NCI-H1105 (cell line): ENCODE measurements at places on chromosomes 3 and 15.

GRCh38 chr3:139559541-139559940 lies 20.0 kb upstream of the RBP1 start:
- DNase-seq, result no peak

DNA sequence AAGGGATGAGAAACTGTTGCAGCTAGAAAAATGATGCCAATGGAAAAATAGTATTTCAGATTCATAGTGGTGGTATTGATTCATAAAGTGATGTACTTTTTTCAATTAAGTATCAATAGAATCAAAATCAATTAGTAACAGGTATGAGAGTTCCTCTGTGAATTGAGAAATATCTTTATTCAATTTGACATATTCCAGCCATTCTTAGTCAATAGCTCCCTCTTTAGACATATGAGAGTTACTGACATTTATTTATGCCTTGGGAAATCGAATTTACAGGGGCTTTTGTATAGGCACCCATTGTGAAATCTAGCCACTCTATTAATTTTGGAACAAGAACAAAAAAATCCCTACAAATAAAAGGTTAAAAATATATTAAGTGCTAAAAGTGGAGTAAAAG lies 386.9 kb upstream of the CNTN3 start:
- DNase-seq, result peak; percentile 5

DNA sequence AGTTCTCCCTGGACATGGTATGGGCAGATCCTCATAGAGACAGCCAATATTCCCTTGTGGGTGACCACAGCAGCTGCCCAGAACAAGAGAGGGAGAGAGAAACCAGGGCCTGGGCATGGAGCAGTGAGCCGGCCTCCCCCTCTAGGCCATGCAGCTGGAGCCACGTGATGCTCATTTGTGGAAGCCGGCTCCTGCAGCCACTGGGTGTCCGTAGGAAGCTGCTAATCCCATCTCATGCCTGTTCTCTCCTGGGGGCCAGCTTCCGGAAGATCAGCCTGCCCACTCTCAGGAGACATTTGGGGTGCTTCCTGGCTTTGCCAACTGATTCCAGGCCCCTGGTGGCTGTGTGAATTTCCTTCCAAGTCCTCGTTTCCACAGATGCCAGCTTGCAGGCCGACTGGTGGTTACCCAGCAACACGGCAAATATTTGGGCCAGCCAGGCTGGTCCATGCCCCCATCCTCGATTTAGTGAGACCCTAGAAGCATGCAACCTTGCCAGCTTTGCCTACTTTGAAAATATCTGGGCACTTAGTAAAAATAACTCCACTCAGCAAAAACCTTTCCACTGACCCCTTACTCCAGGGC lies 55.3 kb downstream of the LINGO1 start:
- no peak for DNase-seq

DNA sequence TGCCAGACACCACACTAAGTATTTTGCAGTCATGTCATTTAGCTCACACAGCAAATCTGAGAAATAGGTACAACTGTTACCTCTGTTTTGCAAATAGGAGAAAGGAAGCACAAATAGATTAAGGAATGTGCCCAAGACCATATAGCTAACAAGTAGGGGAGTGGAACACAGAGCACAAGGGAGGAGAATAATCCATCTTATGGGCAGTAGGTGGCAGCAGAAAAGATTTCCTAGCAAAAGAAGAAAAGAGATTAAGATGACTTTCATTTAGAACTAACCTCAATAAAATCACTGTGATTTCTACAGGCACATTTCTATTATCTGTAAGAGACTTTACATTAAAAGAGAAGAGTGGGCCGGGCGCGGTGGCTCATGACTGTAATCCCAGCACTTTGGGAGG lies 49.1 kb downstream of the NR1I2 start:
- no peak for DNase-seq

- no peak for DNase-seq
These were observed 14.8 kb upstream of the LDHAL6B start for GRCh38 chr15:59191855-59192237.

- DNase-seq, result no peak
These were observed 14.6 kb upstream of the IGDCC3 start for GRCh38 chr15:65392368-65392767.

- no peak for DNase-seq
These were observed 760 bp downstream of the FANCI start for GRCh38 chr15:89244574-89244903.

- no peak for DNase-seq
These were observed 71.1 kb downstream of the MGLL start for GRCh38 chr3:127751163-127751621.
